Testis (tissue), 5 donors: ENCODE measurements at places on chromosomes 5 and 9. TPM values are rescaled to one million over a fixed set of nuclear protein-coding genes. Genes with fewer than 3 reads are reported as not detected.

Gene OR1J4
- total RNA-seq: 0.74 TPM

Gene LRRC19
- total RNA-seq: not detected

DNA sequence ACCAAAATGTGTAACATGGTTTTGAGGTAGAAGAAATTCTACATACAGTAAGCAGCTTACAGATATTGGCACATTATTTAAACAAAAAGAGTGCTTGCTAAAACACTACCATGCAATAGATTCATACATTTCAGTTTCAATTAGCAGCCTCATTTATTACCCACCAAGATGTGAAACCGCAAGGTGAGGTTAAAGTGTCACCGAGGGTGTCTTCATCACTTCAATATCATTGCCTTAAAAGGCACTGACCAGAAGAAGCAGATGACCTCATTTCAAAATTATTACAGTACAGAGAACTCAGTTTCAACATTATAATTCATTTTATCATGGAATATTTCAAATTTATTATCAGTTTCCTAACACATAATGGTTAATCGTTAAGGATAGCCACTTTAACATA, 302.2 kb downstream of the ISL1 start:
- no peak for DNase-seq
- no peak overlapping the region for H3K27ac ChIP-seq
- H3K4me3 ChIP-seq: no peak overlapping the region

DNA sequence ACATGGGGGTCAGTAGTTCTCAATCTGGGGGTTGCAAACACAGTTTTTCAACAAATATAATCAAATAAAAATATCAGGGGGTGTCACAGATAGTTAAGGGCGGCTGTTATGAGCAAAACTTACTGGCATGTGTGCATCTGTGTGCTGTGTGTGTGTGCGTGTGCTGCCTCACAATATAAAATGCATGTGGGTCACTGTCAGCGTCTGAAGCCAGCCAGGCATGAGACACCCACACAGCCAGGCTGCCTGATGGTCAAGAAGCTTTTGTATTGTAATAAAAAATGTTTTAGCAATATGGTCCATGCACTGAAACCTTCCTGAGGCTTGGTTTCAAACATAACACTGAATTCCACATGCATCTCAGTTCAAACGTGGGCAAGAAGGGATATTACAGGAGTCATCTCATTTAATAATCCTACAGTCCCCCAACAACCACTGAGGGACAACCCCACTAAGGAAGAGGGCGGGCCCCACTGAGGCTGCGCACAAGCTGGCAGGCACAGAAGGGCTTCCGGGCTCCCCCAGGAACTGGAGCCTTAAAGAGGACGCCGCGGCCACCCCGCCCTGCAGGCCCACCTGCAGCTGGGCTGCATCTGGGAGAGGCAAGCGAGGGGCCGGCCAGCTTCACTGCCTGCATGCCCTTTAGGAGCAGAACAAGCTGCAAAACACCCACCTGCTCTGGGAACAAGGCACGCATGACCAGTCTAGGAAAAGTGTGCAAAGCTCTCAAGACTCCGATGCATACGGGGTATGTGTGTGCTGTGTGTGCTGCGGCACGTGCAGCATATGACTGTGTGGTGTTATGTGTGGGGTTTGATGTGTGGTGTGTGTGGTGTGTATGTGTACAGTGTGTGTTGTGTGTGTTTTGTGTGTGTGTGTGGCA, 14.1 kb downstream of the SEMA4D start:
- H3K27ac ChIP-seq: no peak overlapping the region
- DNase-seq: no peak
- H3K4me3 ChIP-seq: no peak overlapping the region
- H3K27me3 ChIP-seq: no peaks in the 10 kb centered on the region

Gene ARID3C
- total RNA-seq: 0.31 TPM

GRCh38 chr9:84617411-84618029, 52.0 kb upstream of the NTRK2 start:
- H3K4me1 ChIP-seq: no peaks in the 10 kb centered on the region
- H3K27ac ChIP-seq: no peak overlapping the region
- no peak for DNase-seq

DNA sequence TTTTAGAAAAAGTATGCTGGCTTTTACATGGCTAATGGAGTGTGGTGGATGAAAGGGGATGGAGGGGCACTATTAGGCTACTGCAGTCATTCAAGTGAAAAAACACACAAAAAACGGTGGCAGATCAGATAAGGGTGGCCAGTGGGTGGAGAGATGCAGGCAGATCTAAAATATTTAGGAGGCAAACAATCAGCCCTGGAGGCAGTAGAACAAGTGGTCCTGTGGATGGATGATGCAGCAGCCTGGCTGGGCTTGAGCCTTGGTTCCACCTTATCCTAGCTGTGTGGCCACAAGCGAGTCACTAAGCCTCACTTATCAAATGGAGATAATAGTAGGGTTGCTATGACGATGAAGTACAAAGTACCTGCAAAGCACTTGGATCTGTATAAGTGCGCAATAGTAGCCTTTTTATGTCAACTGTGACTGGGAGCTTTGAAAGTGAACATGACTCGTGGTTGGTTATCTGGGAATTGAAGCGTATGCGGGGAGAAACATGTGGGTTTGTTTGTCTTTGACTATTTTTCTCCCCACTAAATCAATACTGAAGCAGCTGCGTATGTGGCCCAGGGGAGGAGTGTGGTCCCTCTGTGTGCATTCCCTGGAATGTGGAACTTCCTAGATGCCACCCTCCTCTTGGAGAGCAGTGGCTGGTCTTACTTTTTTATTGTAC, 20.2 kb downstream of the NSG2 start:
- H3K4me3 ChIP-seq: no peak overlapping the region
- H3K27me3 ChIP-seq: no peaks in the 10 kb centered on the region
- DNase-seq: no peak
- no peak overlapping the region for H3K27ac ChIP-seq

Gene CCNO
- 14.4 TPM for total RNA-seq

- no peaks in the 10 kb centered on the region for H3K4me1 ChIP-seq
- H3K4me3 ChIP-seq: no peak overlapping the region
- no peaks in the 10 kb centered on the region for H3K36me3 ChIP-seq
- no peak for DNase-seq
- H3K27ac ChIP-seq: no peak overlapping the region
- no peaks in the 10 kb centered on the region for H3K27me3 ChIP-seq
Measured at GRCh38 chr5:109682383-109682782, 7.3 kb upstream of the MAN2A1 start.

DNA sequence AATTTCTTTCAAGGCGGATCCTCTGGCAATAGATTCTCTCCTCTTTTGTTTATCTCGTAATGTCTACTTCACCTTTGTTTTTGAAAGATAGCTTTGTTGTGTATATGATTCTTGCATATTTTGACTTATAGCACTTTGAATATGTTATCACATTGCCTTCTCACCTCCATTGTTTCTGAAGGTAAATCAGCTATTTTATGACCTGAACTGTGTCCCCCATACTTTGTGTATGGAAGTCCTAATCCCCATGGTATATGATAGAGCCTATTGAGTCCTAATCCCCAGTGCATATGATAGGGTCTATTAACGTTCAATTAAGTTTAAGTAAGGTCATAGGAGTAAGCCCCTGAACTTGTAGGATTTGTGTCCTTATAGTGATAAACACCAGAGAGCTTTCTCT, 910.2 kb upstream of the NUDT12 start:
- H3K27ac ChIP-seq: no peak overlapping the region
- H3K27me3 ChIP-seq: no peaks in the 10 kb centered on the region
- H3K36me3 ChIP-seq: no peaks in the 10 kb centered on the region
- H3K4me3 ChIP-seq: no peak overlapping the region
- no peak for DNase-seq
- H3K4me1 ChIP-seq: no peaks in the 10 kb centered on the region

DNA sequence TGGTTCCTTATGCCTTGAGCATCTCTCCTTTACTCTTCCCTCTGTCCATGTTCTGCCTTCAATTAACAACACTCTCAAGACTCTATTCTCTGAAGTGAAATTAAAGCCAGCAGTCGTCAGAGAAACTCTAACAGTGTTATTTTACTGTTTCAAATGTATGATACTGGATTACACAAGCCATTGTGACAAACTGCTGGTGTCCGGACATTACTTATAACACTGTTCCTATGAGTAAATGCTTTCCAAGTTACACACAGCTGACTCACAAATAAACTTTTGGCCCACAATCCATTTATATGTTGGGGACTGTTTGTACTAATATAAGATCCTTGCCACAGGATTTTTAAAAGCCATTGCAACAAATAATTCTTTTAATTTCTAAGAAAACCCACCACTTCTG, 63.2 kb upstream of the GHR start:
- H3K4me1 ChIP-seq: no peaks in the 10 kb centered on the region
- no peak for DNase-seq
- H3K36me3 ChIP-seq: no peaks in the 10 kb centered on the region
